ENCODE measurements at places on chromosomes 2 and 18. TPM values are rescaled to one million over a fixed set of nuclear protein-coding genes. Genes with fewer than 3 reads are reported as not detected.

TUBA4B gene
- total RNA-seq: not detected

SPRED2 gene
- 38.3 TPM for total RNA-seq

ANO7 gene
- 1.2 TPM for total RNA-seq

SCLY gene
- total RNA-seq: 14.1 TPM

FNDC4 gene
- 12.1 TPM for total RNA-seq

CFAP53 gene
- 0.39 TPM for total RNA-seq

GPR155 gene
- 15.9 TPM for total RNA-seq

ITPRIPL1 gene
- total RNA-seq: 1.9 TPM

RUFY4 gene
- total RNA-seq: 0.39 TPM

TXNDC2 gene
- total RNA-seq: 0.21 TPM

NPPC gene
- total RNA-seq: 0.49 TPM

FAP gene
- 28.6 TPM for total RNA-seq

BBS5 gene
- 10.6 TPM for total RNA-seq

POTEC gene
- total RNA-seq: not detected

NEURL3 gene
- total RNA-seq: 0.33 TPM

GAL3ST2 gene
- not detected for total RNA-seq

HOXD1 gene
- total RNA-seq: 1.1 TPM

MYL1 gene
- total RNA-seq: not detected

KCNJ3 gene
- 1.6 TPM for total RNA-seq

EIF2B4 gene
- total RNA-seq: 32.2 TPM

ALPG gene
- total RNA-seq: not detected

GALR1 gene
- total RNA-seq: 0.24 TPM

MFSD2B gene
- total RNA-seq: 0.33 TPM

BUB1 gene
- total RNA-seq: 2.5 TPM
